ENCODE measurements at places on chromosomes 12 and 14.

DNA sequence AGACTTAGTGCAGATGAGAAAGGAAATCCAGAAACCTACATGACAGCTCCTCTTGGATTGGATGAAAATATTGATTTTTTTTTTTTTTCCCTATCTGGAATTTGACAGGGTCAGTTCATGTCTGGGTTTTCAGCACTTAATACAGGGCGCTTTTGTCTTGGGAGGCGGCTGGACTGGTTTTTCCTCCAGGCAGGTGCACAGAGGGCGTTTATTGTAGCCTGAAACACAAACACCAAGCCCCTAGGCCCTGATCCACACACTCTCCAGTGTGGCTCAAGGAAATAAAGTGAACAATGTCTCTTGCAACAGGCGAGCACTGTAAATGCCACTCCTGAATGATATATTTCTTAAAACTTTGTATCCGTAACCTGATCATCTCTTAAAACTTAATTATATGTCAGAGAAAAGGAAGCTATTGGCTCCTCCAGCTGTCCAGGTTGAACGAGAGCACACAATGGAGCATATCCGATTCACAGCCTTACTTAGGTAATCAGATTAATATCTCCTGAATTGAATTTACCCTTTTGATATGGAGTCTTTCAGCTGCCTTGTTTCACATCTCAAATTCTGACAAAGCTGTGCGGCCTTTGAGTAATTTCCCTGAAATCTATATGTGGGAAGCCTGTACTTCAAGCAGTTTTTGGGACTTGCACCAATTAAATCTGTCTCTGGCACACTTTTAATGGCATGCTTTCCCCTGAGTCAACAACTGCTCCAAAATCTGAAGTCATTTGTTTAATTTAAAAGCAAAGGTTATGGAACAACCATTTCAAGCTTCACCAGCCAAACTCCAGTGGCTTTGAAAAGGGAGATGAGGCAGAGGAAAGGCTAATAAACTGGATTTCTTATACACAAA lies 485.7 kb downstream of the ZFP36L1 start:
- DNase-seq: no peak

GRCh38 chr14:90428676-90429075 lies 31.8 kb downstream of the CALM1 start:
- no peak for DNase-seq

GRCh38 chr12:98156697-98157096 lies 358.7 kb upstream of the TMPO start:
- DNase-seq: no peak

- DNase-seq: peak; percentile 88
These were observed 874 bp downstream of the CDC42BPB start for GRCh38 chr14:103056322-103057027.

DNA sequence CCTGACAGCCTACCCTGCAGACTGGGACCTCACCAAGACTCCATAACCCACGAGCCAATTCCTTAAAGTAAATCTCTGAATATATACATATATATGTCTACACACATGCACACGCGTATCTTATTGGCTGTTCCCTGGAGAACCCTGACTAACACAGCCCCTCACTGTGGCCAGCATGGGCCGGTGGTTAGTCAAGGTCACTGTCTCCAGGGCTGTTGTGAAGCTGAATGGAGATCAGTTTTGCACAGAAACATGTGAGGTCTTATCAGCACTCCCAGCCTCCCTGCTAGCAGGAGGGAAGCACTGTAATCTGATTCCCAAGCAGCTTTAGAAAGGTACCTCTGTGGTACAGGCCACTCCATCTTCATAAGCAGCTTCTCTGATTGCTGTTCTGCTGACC lies 46.6 kb upstream of the PLEKHG6 start:
- no peak for DNase-seq

DNA sequence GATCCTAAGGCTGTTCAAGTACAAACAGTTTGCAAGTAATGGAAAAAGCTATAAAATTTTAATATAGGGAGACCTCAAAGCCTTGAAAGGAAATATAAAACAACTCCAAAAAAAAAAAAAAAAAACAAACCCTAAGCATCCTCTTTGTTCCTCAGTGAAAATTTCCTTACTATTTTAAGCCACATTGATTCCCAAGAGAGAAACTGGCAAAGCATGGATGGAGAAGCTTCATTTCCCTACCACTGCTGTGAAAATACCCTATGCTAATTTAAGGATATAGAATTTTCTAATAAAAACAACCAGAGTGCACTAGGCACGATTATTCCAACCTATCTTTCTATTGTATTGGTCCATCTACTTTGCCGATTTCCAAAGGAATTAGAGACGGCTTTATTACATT lies 283.1 kb downstream of the CACNA1C start:
- no peak for DNase-seq

DNA sequence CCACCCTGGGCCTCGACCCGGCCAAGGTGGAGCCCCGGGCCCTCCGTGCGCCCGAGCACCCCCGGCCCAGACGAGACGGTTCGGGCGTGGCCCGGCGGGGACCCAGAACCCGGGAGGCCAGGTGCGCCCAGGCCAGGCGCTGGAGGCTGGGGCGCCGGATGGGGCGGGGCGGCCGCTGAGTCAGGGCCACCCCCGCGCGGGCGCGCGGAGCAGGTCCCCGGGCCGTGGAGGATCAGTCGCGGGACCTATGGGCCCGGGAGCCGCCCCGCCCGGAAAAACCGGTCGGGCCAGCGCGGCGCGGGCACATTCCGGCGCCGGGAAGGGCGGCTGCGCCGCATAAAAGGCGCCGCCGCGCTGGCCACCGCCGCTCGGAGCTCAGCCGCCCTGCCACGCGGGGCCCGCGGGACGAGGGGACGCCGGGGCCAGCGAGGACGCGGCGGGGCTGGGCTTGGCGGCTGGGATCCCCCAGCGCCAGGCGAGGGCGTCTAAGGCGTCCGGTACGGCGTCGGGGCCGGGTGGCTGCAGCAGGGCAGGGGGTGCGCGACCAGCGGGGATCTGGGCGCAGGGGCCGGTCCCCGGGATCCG lies 21.5 kb upstream of the KIF26A start:
- DNase-seq: peak; percentile 37

DNA sequence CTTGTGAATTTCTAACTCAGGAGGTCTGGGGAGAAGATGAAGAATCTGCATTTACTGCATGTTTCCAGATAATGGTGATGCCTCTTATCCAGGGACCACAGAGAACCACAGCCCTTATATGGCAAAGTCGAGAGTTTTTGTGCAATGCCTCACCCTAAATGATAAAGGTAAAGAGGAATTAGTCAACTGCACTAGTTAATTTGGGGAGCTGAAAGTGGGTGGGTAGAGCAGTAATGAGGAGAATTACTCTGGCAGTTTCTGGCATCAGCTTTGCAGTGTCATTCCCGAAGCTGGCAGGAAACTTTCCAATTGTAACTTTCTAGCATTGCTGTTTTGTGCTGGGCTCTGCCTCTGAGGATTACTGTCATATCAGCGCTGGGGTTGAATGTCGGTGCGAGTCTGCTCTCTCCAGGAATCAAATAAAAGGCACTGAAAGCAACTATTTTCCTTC lies 10.3 kb downstream of the EGLN3 start:
- no peak for DNase-seq

GRCh38 chr12:101097829-101098580 lies 112.0 kb downstream of the SLC5A8 start:
- no peak for DNase-seq

DNA sequence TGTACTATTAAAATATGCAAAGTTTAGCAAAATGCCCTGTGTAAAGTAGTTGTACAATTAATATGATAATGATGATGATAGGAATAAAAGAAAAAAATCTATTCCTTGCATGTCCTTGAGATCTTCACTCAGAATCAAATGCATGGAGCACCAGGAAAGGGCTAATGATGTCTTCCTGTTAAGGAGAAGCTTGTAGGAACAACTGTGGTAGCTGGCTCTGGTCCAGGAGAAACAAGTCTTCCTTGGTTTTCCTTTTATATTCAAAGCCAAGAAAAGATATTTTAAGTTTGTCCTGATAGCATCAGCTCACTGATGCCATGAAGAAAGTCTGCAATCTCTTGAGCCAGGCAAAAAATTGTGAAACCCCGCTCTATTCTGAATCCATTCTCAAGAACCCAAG lies 138.9 kb downstream of the PIK3C2G start:
- no peak for DNase-seq

DNA sequence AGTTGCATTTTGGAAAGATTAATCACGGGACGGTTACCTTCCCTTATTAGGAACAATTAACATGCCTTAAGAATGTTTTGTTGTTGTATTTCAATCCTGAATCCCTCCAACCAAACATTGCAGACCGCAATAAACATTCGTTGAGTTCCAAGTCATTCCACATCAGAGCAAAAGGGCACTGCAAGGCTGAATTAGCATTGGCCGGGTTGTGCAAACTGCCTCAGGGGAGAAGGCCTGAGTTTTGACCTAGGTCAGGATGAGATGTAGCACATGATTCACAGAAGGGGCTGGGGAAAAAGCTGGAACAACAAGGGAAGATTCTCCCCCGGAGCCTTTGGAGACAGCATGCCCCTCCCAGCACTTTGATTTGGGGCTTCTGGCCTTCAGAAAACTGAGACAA lies 82.1 kb upstream of the BDKRB2 start:
- no peak for DNase-seq

GRCh38 chr12:93526786-93527428 lies 45.6 kb upstream of the SOCS2 start:
- no peak for DNase-seq

DNA sequence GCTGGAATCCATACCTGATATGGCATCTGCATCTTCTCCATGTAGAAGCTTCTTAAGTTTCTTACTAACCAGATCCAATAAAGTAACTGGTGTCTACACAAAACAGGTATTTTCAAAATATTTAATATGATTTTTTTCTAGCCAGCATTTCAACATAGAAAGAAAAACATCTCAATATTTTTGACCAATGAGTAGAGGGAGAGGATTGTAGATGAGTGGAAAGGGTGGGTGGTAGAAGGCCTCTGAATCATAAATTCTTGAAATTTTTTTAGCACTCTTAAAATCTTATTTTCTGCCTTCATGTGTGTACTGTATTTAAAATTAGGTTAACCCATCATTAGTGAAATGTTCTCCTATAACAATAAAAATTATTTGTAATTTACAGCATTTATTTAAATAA lies 18.0 kb downstream of the DEPDC4 start:
- DNase-seq: no peak

DNA sequence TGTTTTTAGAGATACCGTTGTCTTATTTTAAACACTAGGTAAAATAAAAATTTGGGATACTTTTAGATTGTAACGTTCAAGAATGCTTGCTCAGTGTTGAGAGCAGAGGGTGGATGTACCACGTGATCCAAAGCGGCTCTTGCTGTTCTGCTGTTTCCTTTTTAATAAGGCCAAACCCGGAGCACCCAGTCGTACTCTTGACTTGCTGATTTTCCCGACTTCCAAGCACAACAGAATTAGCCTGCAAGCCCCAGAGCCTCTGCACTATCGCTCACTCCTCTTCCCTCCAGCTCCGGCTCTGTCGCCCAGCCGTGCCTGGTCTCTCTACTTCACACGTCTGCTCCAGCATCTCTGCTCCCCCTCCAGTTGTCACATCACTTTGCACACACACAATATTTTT lies 77.3 kb downstream of the EMP1 start:
- DNase-seq: no peak

GRCh38 chr12:125220404-125221273 lies 155.4 kb downstream of the AACS start:
- no peak for DNase-seq

GRCh38 chr12:76670776-76671175 lies 93.1 kb upstream of the ZDHHC17 start:
- DNase-seq: no peak

GRCh38 chr14:30114051-30114450 lies 186.4 kb upstream of the PRKD1 start:
- no peak for DNase-seq

GRCh38 chr12:94736004-94736403 lies 85.6 kb upstream of the TMCC3 start:
- DNase-seq: no peak

All from Right ventricle myocardium superior (tissue), 1 donor.